ENCODE measurements at places on chromosomes 11 and 22.

DNA sequence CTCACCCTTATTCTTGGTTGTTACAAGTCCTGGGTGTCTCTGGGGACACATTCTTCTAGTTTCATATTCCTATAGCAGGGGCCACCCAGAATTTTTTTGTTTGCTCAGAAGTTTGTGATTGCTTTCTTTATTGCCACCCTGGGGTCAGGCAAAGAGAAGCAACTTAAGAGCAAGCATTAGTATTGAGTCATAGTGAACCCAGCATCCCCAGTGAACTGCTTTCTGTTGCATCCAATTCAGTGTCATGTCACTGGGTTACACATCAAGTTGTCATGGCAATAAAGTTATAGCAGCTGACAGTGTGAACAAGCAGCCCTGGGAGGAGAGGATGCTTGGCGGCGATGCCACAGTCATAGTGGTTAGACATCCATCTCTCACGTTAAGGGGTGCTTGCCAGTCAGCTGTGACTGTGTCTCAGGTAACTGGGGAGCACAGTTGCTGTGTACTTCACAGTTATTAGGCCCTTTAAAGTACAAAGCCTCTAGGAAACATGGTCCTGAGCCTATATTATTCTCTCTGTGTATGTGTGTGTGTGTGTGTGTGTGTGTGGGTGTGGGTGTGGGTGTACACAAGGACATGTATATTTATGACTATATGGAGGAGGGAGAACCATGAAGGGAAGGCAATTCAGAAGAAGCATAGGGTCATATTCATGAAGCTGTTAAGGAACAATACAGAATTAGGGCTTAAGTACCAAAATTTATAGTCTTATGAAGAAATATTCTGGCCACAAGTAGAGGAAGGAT is 52.5 kb downstream of the TRIM44 start:
- DNase-seq: no peak

- DNase-seq: no peak
These were observed 348.1 kb downstream of the ETS1 start for GRCh38 chr11:128239306-128239705.

DNA sequence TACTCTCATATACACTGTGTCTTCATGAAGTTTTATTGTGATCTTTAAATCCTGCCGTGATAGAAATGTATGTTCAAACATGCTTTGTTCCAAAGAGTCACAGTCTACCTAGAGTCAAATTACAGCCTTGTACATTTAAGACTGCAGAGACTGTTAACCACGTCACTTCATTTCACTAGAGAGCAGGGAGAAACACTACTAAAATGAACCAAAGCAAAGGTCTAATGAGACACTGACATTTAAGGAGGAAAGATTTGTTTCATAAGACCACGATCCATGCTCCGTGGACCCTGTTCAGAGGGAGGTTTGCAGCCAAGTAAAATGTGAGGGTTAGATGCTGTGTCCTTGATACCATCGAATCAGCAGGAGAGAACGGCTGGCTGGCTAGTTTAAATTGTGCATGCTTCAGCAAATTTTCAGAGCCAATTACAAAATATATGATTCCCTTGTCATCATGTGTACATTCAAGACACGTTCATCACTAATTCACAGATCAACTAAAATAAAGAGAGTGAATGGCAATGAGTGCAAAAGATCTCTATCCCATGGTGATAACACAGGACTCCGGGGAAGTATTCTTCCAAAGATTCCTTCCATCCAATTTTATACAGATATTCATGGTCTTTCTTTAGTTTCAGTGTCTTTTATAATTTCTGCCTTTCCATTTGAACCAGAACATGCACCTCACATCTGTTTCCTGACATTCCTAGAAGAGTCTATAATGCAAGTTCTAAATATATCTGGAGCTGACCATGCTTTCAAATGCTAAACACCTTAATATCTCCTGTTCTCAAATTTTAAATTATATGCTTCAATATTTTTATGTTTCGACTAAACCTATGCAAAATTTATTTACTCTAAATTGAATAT is 960.9 kb upstream of the FAT3 start:
- no peak for DNase-seq

- no peak for DNase-seq
These were observed 165.7 kb downstream of the MN1 start for GRCh38 chr22:27635852-27636251.

GRCh38 chr11:118232659-118233058 is 7.8 kb upstream of the JAML start:
- no peak for DNase-seq

DNA sequence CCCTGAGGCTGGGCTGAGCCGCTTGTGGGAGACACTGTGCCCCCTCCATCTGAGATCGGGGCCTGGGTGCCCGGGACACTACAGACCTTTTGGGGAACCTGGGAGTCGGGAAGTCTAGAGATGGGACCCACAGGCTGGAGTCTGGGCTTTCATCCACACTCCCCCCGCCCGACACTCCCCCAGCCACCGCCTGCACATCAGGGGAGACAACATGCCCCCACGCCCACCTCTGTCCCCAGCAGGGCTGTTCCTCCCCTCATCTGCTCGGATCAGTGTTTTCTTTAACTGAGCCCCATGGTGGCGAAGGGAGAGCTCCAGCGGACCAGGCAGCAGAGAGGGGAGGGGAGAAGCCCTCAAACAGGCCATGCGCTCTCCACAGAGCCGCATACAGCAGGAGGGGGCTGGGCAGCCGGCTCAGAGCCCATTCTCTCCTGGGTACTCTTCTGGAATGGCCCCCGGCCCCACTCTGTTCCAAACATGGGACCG is 174.7 kb downstream of the IGLL1 start:
- DNase-seq: no peak

DNA sequence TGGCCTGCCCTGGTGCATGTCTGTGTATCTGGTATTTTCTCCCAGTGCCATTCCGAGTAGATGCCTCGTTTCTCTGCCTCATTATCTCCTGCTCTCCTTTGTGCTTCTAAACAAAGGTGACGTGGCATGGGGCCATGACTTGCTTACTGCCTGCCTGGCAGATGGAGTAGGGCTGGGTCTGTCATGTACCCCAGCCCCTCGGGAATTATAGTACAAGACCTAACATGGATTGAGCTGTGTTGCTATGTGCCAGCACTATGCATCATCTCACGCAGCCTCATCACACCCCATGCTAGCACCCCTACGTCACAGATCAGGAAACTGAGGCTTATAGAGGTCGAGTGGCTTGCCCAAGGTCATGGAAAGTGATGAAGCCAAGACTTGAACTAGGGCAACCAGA is 88.1 kb downstream of the GALNT18 start:
- DNase-seq: no peak
